ENCODE measurements at places on chromosomes 3 and 15.

DNA sequence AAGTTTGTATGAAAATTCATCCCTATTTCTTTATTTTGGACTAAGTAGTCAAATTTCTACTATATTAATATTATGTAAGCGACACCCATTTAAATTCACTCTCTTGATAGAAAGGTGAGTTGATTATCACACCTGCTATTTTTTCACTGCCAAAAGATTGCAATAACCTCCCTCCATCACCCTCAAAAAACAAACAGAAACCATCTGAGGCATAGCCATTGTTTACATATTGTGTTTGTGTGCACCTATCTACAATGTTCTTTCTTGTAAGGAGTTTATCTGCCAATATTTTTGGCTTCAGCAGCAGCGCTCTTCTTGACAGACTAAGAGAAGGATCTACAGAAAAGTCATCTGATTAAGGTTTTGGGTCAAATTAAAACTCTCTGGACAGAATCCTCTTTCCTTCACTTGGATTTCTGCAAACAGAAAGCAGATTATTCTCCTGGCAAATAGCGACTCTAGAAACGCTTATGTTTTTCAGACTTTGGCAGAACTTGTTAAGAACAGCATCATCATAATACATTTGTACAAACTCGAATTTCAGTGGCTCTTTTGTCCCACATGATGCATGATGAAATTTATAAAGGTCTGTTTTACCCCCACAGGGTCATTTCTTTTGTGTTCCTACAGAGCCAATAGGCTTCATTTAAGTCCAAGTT is 48.6 kb downstream of the KCNMB2 start:
- DNase-seq = no peak

DNA sequence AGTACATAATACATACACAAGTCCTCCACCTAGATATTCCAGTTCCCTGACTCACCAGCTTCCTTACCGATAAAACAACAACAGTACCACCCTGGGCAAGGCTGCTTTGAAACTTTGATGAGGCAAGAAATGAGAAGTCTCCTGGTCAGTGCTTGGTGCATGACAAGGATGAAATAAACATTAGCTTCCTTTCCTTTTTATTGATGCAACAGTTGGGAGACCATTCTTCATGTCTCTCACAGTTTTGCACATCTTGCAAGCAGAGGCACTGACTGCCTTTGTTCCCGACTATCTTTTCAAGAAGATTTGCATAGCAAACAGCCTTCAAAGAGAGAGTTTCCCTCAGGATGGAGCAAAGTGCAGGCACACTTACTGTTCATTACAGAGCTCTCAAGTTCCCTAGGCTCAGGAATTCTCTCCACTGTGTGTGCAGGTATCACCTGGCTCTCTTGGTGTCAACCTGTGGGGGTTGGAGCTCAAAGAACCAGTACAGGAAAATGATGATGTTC is 65.2 kb downstream of the MYLK start:
- no peak for DNase-seq

GRCh38 chr15:75008629-75009326 is 13.4 kb downstream of the SCAMP5 start:
- no peak for DNase-seq

- no peak for DNase-seq
Measured at GRCh38 chr3:4207672-4208071, 95.5 kb upstream of the SETMAR start.

GRCh38 chr3:59381282-59381681 is 331.5 kb upstream of the CFAP20DC start:
- no peak for DNase-seq

DNA sequence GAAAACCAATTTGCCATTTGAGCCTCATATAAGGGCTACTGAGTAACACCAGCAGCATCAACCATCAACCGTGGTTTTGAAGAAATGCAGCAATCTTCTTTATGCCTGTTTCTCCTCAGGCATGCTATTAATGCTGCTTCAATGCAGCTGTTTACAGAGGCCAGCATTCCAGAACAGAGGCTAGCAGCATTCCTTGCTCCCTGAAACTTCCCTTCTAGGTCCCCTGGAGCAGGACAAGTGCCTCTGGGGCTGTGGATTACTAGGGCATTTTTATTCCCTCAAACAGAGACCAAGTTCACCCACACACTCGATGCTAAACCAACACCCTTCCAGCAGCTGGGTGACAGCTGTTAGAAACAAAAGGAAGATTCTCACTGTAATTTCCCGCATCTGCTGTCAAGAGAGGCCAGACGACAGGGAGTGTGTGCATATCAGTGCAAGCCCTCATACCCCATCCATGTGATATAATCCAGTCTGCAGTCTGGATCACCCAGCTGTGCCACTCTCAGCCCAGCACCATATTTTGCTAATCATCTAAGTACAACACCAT is 57.5 kb downstream of the HOMER2 start:
- no peak for DNase-seq

DNA sequence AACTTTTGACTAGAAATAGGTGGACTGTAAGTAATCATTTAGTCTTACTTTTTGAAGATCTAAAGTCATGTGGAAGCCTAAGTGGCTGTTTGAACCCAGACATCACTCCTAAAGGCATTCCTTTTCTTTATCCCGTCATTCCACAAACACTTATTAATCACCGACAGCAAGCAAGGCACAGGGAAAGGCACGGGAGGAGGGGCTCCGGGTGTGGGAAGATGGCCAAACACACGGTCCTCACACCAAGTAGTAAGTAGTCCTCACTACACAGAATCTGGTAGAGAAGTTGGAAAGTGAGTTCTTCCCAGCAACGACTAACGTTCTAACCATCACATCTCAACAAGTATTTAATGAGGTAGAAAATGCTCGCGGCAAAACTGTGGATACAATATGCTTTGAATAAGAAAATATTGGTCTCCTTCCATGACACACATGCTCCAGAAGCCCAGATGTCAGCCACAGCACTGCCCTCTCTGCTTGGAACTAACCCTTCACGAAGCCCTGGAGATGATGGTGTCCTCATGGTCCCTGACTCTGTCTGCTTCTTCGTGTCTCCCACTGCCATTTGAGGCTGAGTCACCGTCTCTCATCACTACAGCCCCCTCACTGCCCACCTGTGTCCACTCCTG is 202.2 kb downstream of the OPA1 start:
- DNase-seq = no peak

DNA sequence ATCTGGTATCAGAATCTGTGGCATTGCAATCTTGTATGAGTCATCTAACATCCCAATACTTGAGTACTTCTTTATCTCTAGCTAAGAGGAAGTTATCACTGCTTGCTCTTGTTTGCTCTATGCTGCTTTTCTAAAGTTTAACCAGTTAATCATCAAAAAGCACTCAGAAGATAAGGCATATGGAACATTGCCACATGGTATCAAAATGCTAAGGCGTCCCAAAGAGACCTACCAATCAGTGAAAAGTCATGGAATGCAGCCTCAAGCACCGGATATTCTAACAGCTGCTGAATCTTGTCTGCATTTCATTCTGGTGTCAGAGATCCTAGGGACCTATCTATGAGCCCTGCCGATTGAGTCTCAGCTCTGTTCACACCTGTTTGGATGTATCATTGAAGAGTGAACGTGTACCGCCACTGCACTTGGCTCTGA is 192.8 kb downstream of the ARPP21 start:
- DNase-seq = no peak

- no peak for DNase-seq
Measured at GRCh38 chr3:132821314-132821713, 99.1 kb upstream of the NPHP3 start.

DNA sequence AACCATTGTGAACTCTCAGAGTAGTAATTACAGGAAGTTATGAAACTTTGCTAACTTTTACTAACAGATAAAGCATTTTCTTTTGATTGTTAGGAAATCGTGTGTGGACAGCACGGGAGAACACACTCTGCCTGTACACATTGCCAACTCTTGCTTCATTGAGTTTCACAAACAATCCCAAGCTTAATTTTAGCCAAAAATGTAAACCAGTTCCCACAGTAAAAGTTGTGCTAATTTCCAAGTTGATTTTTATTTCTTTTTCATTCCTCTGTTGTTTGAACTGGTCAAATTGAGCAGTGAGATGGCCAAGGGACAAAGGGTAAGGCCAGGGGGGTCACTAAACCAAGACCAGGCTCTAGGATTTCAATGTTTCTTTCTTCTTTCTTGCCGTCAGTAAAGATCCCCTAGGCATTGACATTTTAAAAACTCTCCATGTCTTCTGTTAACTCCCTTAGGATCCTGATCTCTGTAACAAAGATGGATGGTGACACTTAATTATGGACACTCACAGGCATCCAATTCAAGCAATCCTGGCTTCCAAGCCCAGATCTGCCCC is 414.9 kb downstream of the RBMS3 start:
- peak; percentile 66 for DNase-seq

DNA sequence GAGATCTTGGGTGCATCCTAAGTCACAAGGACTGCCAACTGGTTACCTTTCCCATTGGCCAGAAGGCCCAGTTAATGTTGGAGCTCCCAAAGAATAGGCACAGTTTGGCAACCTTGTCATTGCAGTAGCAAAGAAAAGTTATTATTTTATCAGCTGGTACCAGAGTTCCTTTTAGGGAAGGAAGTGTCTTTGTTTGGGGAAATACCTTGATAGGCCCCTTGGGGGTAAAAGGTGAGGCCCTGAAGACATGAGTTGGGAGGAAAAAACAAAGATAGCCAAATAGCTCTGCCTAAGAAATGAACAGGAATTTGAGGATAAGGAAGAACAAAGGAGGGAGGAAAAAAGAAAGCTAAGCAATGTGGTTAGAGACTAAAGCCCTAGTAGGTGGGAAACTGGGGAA is 85.8 kb downstream of the ANP32A start:
- DNase-seq = no peak
